ENCODE measurements at places on chromosomes 2 and 18. TPM values are rescaled to one million over a fixed set of nuclear protein-coding genes. Genes with fewer than 3 reads are reported as not detected.

The VSNL1 gene
- not detected for total RNA-seq

The DSG4 gene
- total RNA-seq, result not detected

The ALPG gene
- total RNA-seq, result not detected

The RAB27B gene
- 0.95 TPM for total RNA-seq

The NOSTRIN gene
- 18.3 TPM for total RNA-seq

The GPR45 gene
- not detected for total RNA-seq

The CXCR1 gene
- 0.41 TPM for total RNA-seq

The PLEK gene
- 16.2 TPM for total RNA-seq

The SOX11 gene
- not detected for total RNA-seq

The DUSP19 gene
- total RNA-seq, result 5.7 TPM

The KCTD1 gene
- 13.4 TPM for total RNA-seq

The GRHL1 gene
- 0.41 TPM for total RNA-seq

DNA sequence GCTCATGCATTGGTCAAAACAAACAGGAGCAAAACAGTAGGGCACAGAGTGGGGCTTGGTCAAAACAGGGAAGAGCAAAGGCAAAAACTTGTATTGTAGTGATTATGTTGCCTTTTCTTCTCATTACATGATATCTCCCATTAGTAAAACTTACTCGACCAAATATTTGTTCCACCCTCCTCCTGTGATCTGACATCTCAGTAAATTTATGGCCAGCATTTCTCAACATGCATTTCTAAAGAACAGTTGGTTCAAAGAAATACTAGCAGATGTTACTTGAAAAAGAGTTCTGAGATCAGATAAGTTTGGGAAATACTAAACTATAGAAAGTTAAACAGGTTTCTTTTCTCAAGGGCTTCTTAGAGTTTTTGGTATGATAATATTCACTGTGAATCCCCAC lies 423.1 kb downstream of the FIGN start:
- H3K27ac ChIP-seq, result no peak overlapping the region
- H3K4me3 ChIP-seq, result no peak overlapping the region
- H3K36me3 ChIP-seq, result no peaks in the 10 kb centered on the region
- DNase-seq, result no peak

GRCh38 chr2:133568598-133568997 lies 335 bp upstream of the NCKAP5 start:
- H3K27me3 ChIP-seq, result no peaks in the 10 kb centered on the region
- no peak for DNase-seq
- H3K4me1 ChIP-seq, result no peaks in the 10 kb centered on the region
- no peak overlapping the region for H3K27ac ChIP-seq

DNA sequence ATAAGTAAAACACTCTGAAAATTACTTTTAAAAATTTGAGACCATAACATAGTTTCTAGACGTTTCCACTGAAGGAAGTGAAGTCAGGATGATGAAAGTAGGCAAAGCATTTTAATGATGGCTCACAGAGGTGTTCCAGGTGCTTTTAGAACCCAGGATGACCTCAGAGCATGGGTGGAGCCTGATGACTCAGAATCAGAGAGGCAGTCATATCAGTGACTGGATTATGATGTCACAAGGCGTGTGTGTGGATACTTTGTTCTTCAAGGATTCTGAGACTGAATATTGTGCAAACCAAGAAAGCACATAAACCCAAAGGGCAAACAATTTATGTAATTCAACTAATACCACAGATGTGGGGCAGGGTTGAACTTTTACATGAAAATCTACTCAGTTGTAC lies 208.0 kb upstream of the FBXO11 start:
- no peak overlapping the region for H3K27ac ChIP-seq
- H3K36me3 ChIP-seq, result no peaks in the 10 kb centered on the region
- H3K4me1 ChIP-seq, result peaks cover 3% of the 10 kb centered on the region
- no peak overlapping the region for H3K4me3 ChIP-seq
- no peak for DNase-seq

GRCh38 chr2:232672588-232672987 lies 24.5 kb upstream of the GIGYF2 start:
- no peaks in the 10 kb centered on the region for H3K27me3 ChIP-seq
- H3K27ac ChIP-seq, result no peak overlapping the region
- DNase-seq, result no peak
- no peak overlapping the region for H3K4me3 ChIP-seq
- H3K4me1 ChIP-seq, result peaks cover 31% of the 10 kb centered on the region

GRCh38 chr2:232225895-232226294 lies 152.7 kb upstream of the ALPP start:
- H3K27me3 ChIP-seq, result no peaks in the 10 kb centered on the region
- no peak for DNase-seq
- no peaks in the 10 kb centered on the region for H3K4me1 ChIP-seq
- no peak overlapping the region for H3K27ac ChIP-seq
- no peaks in the 10 kb centered on the region for H3K36me3 ChIP-seq

DNA sequence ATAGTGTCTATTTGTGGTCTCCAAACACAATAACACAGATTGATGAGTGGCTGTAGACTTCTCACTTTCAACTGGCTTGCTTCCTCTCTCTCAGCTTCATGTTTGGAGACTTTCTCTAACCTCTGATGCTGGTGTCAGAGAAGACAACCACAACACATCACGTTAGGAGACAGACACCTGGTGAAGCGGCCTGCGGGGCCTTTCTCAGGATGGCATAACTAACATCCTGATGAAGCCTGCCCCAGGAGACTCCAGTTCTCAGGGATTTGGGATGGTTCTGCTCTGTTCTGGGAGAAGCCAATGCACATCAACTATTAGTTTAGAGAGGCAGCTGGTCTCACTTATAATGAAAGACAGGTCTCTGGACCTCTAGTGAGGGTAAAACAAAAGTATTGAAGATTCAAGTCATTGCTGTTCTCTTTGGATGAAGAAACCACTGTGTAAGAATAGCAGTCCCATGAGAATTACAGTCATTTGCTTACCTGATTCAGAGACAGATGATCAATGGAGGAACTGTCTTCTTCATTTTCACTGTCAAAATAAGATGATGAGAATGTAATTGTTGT lies 2.0 kb downstream of the IL1A start:
- H3K4me1 ChIP-seq, result no peaks in the 10 kb centered on the region
- no peaks in the 10 kb centered on the region for H3K27me3 ChIP-seq
- DNase-seq, result no peak
- no peaks in the 10 kb centered on the region for H3K36me3 ChIP-seq

- no peaks in the 10 kb centered on the region for H3K36me3 ChIP-seq
- no peak overlapping the region for H3K4me3 ChIP-seq
- H3K4me1 ChIP-seq, result peaks cover 25% of the 10 kb centered on the region
- no peaks in the 10 kb centered on the region for H3K27me3 ChIP-seq
These were observed 181.5 kb downstream of the TCF4 start for GRCh38 chr18:55406451-55406991.

GRCh38 chr2:96241227-96241626 lies 24.6 kb downstream of the TMEM127 start:
- no peak overlapping the region for H3K4me3 ChIP-seq
- no peak for DNase-seq

- H3K27me3 ChIP-seq, result no peaks in the 10 kb centered on the region
- no peaks in the 10 kb centered on the region for H3K36me3 ChIP-seq
- peak; percentile 52 for DNase-seq
These were observed 287.4 kb downstream of the PRKCE start for GRCh38 chr2:45938649-45939511.

DNA sequence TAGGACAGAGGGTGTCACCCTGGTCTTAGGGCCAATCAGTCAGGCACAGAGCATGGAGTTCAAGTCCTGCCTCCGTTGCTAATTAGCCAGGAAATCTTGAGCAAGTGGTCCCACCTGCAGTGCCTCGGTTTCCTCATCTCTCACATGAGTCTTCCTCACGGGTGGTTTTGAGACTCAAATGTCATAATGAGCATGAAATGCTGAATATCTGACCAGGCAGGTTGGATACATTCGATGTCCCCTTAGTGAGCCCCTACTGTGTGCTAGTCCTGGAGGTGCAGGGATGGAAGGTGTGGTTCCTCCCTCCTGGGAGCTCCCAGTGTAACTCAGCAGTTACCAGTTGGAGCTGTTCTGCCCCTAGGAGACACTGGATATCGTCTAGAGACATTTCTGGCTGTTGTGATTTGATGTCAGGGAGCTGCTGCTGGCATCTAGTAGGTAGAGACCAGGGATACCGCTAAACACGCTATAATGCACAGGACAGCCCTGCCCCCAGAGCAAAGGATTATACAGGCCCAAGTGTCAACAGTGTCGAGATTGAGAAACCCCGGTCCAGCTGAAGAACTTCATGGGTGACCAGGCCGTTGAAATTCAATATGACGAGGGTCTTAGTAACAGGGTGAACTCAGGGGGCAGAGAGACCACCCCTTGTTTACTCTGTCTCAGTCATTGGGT lies 118.5 kb upstream of the TWIST2 start:
- H3K27ac ChIP-seq, result peak overlapping the region; percentile 95
- no peaks in the 10 kb centered on the region for H3K36me3 ChIP-seq
- no peaks in the 10 kb centered on the region for H3K27me3 ChIP-seq

DNA sequence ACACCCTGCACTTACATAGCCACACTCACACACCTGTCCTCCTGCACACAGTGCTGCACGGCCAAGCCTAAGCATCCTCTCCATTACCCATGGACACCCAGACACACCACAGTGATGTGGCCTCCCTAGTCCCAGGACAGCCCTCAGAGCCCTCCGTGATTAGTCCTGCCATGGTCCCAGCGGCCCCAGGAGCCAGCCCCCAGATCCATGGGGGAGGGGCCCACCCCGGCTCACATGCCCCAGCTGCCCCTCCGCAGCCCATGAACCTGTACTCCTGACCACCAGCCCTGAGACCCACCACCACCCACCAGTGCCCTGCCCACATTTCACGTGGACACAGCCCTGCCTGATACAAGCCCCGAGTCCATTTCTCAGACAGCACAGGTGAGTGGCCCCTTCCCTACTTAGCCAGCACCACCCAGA lies 8.1 kb upstream of the DUSP2 start:
- no peaks in the 10 kb centered on the region for H3K27me3 ChIP-seq
- H3K36me3 ChIP-seq, result no peaks in the 10 kb centered on the region
- H3K27ac ChIP-seq, result no peak overlapping the region
- H3K4me1 ChIP-seq, result no peaks in the 10 kb centered on the region

DNA sequence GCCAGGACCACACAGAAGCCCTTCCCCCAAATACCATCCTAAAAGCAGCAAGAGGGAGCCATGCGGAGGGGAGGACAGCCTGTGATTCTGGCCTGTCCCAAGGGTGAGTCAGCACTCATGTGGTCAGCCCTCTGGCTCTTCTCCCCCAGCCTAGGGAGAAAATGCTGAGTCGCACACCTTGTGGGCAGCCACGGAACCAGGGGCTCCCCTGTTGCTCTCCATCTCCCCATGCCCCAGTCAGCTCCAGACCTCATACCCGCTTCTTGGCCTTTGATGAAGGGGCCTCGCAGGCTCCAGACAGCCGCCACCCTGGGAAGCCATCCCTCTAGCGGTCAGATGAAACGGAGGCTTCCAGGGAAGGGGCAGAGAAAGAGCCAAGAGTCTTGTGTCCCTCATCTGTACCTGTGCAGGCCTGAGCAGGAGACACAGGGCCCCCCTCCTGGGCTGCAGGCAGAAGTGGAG lies 181.3 kb upstream of the SIX2 start:
- H3K36me3 ChIP-seq, result no peaks in the 10 kb centered on the region
- no peaks in the 10 kb centered on the region for H3K27me3 ChIP-seq
- DNase-seq, result no peak
- H3K4me1 ChIP-seq, result no peaks in the 10 kb centered on the region
- H3K27ac ChIP-seq, result no peak overlapping the region

DNA sequence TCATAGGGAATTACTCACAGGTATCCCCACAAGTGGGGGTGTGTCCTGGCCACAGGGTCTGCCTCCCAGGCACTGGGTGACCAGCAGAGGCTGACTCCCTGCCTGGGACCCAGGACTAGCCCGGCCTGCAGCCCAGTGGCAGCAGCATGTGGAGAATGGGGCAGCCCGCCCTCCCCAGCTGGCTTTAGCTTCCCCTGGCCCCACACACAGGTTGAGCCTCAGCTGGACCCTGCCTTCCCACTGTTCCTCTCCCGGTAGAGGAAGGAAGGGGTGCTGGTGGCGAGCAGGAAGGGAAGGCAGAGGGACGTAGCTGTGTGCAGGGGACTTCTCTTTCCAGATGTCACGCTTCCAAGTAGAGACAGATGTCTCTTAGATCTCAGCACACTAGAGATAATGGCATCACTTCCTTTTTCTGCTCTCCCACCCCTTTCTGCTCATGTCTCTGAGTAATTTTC lies 51.4 kb downstream of the EMILIN2 start:
- H3K36me3 ChIP-seq, result no peaks in the 10 kb centered on the region
- no peak overlapping the region for H3K27ac ChIP-seq
- H3K4me1 ChIP-seq, result peaks cover 27% of the 10 kb centered on the region

DNA sequence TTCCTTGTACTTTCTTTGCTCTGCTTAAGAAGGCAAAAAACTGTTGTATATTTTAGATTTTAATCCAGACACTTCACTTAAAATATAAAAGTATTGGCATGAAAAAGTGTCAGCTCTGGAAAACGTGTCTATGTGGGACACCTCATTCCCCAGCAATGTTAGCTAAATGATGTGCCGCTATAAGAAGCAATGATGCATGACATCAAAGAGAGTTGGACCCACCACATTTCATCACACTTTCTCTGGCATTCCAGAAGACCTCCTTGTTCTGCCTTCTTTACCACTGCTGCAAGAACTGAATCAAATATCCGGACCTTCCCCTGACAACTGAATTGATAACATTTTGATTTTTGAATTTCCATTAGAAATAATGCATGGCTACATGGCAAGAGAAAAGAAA lies 242.4 kb upstream of the TANK start:
- no peaks in the 10 kb centered on the region for H3K36me3 ChIP-seq
- no peak overlapping the region for H3K27ac ChIP-seq
- no peaks in the 10 kb centered on the region for H3K27me3 ChIP-seq
- H3K4me1 ChIP-seq, result no peaks in the 10 kb centered on the region
- DNase-seq, result no peak

DNA sequence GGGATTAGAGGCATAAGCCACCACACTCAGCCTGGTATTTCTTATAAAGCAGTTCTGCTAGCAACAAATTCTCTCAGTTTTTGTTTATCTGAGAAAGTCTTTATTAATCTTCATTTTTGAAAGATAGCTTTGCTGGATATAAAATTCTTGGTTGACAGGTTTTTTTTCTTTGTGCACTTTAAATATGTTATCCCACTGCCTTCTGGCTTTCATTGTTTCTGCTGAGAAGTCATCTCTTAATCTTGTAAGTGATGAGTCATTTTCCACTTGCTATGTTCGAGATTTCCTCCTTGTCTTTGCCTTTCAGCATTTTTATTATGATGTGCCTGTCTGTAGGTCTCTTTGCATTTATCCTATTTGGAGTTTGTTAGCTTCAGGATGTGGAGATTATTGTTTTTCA lies 5.9 kb upstream of the ELAC1 start:
- no peaks in the 10 kb centered on the region for H3K27me3 ChIP-seq
- no peak overlapping the region for H3K27ac ChIP-seq
- DNase-seq, result no peak
- no peaks in the 10 kb centered on the region for H3K36me3 ChIP-seq

GRCh38 chr18:44682871-44683221 lies 2.2 kb downstream of the SETBP1 start:
- peak overlapping the region; percentile 78 for H3K27ac ChIP-seq
- H3K4me1 ChIP-seq, result peaks cover 24% of the 10 kb centered on the region
- DNase-seq, result no peak
- H3K4me3 ChIP-seq, result peak overlapping the region; percentile 79
- no peaks in the 10 kb centered on the region for H3K27me3 ChIP-seq
- no peaks in the 10 kb centered on the region for H3K36me3 ChIP-seq

- DNase-seq, result no peak
- H3K4me1 ChIP-seq, result peaks cover 13% of the 10 kb centered on the region
- H3K27ac ChIP-seq, result no peak overlapping the region
- H3K27me3 ChIP-seq, result no peaks in the 10 kb centered on the region
These were observed 2.2 kb downstream of the HMSD start for GRCh38 chr18:63951302-63951705.
